Stimulated activated CD8-positive, alpha-beta memory T cell treated with anti-CD3 and anti-CD28 coated beads, Interleukin-7, amount 100 ng/mL, for 1 hour (primary cell): ENCODE measurements at places on chromosomes 5 and 9.

- no peak for DNase-seq
Observed at GRCh38 chr9:19662213-19662612, 126.6 kb downstream of the SLC24A2 start.

DNA sequence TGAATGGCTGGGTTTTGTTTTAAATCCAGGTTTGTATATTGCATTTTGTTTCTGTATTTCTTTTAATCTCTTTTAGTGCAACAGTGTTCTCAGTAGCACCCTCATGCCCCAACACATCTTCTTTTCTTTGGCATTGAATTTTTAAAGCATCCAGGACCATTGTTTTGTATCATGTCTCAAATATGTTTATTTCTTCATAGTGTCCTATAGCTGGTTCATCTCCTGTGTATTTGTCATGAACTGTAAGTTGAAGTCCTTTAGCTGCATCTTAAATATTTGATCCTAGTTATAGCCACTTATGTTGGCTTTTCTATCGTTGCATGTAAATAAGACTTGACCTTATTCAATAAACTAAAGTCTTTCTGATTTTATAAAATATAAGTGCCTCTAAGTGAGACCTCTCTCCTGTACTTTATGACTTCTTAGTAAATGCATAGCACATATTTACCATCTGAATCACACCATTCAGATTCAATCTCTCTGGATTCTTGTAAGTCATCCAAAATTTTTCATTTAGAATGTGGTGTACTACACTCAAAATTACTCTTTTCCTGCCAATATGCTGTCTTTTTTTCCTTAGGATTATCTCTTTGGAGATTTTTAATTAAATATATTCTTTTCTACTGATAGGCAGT, 21.0 kb upstream of the ERCC6L2 start:
- DNase-seq = no peak

- DNase-seq = no peak
Observed at GRCh38 chr9:131418143-131419025, 24.5 kb downstream of the PRRC2B start.

GRCh38 chr5:16245249-16245648, 65.7 kb upstream of the MARCHF11 start:
- DNase-seq = no peak

- no peak for DNase-seq
Observed at GRCh38 chr5:143499480-143500114, 96.1 kb upstream of the NR3C1 start.

GRCh38 chr5:177372910-177373309, 11.3 kb upstream of the SLC34A1 start:
- no peak for DNase-seq

- no peak for DNase-seq
Observed at GRCh38 chr5:97041239-97041638, 101.2 kb downstream of the LIX1 start.
